ENCODE measurements at places on chromosomes 3 and 15. TPM values are rescaled to one million over a fixed set of nuclear protein-coding genes. Genes with fewer than 3 reads are reported as not detected.

The DLL4 gene
- 0.31 TPM for total RNA-seq

The MOBP gene
- not detected for total RNA-seq

The VIPR1 gene
- total RNA-seq = 2.1 TPM

The GOLGA8J gene
- not detected for total RNA-seq

The CDV3 gene
- 127 TPM for total RNA-seq

The DGKG gene
- 0.38 TPM for total RNA-seq

The ZNF639 gene
- 38.8 TPM for total RNA-seq

The GMPS gene
- total RNA-seq = 69.6 TPM

The SEMA4B gene
- 35.4 TPM for total RNA-seq

The NR2F2 gene
- 128 TPM for total RNA-seq

The SERPINI1 gene
- 6.1 TPM for total RNA-seq

GRCh38 chr3:192577271-192577670 lies 150.1 kb downstream of the FGF12 start:
- H3K4me1 ChIP-seq = no peaks in the 10 kb centered on the region
- DNase-seq = no peak
- no peaks in the 10 kb centered on the region for H3K36me3 ChIP-seq
- H3K27me3 ChIP-seq = no peaks in the 10 kb centered on the region

- peaks cover 31% of the 10 kb centered on the region for H3K4me1 ChIP-seq
- H3K36me3 ChIP-seq = no peaks in the 10 kb centered on the region
- no peak for DNase-seq
- H3K4me3 ChIP-seq = no peak overlapping the region
- H3K27ac ChIP-seq = peak overlapping the region; percentile 60
Measured at GRCh38 chr3:177351757-177352158, 154.5 kb upstream of the TBL1XR1 start.

DNA sequence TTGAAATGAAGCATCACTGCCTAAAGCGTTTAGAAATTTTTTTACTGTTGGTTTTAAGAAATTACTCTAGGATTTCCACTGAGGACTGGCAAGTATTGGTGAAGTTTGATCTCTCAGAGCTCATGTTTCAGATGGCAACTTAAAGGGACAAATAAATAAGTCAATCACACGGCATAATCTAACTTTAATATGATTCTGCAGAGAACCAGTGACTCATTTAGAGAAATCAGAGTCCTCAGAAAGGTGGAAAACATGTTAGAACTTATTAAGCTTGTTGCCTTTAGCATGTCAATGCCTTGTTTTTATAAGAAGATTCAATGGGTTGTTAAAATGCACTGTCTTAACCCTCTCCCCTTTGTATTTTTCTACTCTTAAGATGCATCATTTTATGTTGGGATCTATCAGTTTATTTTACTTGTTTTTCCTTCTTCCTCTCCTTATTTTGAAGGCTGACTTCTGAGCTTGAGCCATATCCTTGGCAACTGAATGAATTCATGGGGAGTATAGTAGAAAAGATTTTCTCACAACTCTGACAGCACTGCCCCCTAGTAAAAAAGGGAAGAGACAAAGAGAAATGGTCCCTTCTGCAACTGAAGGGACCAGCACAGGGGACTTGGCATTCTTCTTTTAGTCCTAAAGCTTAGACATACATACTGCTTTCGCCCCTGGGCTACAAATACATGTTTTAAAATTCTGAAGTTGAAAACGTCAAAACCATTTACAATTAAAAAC lies 431.2 kb downstream of the LPP start:
- no peaks in the 10 kb centered on the region for H3K27me3 ChIP-seq
- H3K4me1 ChIP-seq = peaks cover 11% of the 10 kb centered on the region
- no peak for DNase-seq
- no peak overlapping the region for H3K4me3 ChIP-seq

DNA sequence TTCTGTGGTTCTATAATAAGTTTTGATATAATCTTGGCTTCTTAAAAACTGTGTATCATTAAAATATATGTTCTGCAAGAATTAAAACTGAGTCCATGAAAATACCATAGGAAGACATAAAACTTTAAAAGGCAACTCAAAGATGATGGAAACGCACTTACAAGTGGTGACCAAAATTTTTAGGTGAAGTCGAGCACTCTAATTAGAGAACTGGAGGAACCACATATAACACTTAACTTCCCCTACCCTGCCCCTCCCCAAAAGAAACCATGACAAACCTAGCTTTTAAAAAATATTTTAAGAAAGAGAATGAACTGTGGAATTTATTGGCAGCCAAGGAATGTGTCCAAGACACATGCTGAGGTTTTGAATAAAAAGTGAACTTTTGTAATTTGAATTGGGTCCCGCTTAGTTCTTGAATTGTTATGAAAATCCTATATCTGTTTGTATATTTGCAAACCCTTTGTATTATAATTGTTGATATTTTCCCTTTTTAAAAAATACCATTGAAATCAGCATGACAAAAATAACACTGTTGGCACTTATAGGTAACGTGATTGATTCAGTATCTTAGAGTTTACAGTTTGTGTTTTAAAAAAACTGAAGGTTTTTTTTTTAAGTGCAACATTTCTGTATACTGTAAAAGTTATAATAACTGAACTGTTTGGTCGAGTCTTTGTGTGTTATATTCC lies 7.7 kb downstream of the NR2F2 start:
- peaks cover 91% of the 10 kb centered on the region for H3K4me1 ChIP-seq
- DNase-seq = no peak
- H3K4me3 ChIP-seq = peak overlapping the region; percentile 89
- H3K27me3 ChIP-seq = no peaks in the 10 kb centered on the region
- H3K36me3 ChIP-seq = peaks cover 42% of the 10 kb centered on the region

DNA sequence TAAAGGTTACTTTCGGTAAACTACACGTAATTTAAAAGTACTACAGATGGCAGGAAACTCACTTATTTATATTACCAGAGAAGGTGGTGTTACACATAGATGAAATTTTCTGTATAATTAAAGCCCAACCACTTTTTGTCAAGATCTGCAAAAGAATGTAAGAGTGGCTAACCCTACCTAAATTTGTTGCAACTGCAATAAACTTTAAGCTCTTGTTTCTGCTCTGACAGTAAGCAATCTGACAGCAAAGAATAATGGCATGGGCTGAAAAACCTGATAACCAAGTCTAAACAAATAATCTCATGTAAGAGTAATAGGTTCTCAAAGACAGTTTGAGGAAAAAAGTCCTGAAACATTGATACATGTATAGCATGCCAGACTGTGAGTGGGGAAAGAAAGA lies 897.3 kb downstream of the TUSC7 start:
- H3K36me3 ChIP-seq = no peaks in the 10 kb centered on the region
- H3K27me3 ChIP-seq = no peaks in the 10 kb centered on the region
- peak overlapping the region; percentile 62 for H3K27ac ChIP-seq
- H3K4me3 ChIP-seq = no peak overlapping the region

- DNase-seq = no peak
- no peak overlapping the region for H3K27ac ChIP-seq
- H3K4me3 ChIP-seq = no peak overlapping the region
- H3K36me3 ChIP-seq = no peaks in the 10 kb centered on the region
- no peaks in the 10 kb centered on the region for H3K27me3 ChIP-seq
- peaks cover 14% of the 10 kb centered on the region for H3K4me1 ChIP-seq
Measured at GRCh38 chr3:55198554-55198953, 270.7 kb upstream of the LRTM1 start.

DNA sequence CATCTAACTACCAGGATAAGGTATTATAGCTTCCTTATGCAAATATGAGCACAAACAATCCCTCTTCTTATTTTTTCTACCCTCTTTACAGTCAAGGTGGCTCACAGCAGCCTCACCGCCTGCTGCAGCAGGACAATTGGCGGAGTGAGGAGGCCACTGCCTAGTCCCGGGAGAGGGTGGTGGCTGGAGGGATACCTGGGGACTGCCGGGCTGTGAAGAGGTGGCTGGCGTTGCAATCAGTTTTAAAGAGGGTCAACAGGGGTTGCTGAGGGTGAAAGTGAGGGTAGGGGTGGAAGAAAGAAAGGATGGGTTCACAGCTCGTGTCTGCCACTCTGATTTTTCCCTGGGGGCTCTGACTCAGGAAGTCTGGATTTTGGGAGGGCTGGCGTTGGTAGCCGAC lies 105.1 kb upstream of the SLC6A6 start:
- H3K4me1 ChIP-seq = peaks cover 5% of the 10 kb centered on the region
- DNase-seq = no peak
- H3K4me3 ChIP-seq = no peak overlapping the region
- H3K36me3 ChIP-seq = no peaks in the 10 kb centered on the region
- no peaks in the 10 kb centered on the region for H3K27me3 ChIP-seq

DNA sequence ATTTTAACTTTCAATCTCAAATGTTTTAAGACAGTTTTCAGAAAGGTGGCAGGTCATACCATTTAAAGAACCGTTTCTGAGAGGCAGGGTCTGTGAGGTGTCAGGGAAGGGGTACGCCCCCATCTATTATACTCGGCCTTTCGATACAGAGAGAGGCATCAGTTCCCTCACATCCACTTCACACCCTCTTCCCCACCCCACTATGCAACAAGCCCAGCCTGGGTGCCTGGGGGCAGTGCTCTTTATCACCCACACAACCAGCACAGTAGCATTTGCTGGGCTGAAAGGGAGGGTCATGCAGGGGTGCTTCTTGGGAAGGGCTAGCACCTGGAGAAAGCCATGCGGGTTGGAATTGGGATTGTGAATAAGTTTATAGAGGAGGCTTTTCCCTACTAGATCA lies 56.0 kb upstream of the KCNMB2 start:
- H3K36me3 ChIP-seq = no peaks in the 10 kb centered on the region
- H3K27me3 ChIP-seq = peaks cover 3% of the 10 kb centered on the region
- DNase-seq = no peak

- DNase-seq = no peak
- no peak overlapping the region for H3K4me3 ChIP-seq
- H3K4me1 ChIP-seq = no peaks in the 10 kb centered on the region
- H3K27ac ChIP-seq = no peak overlapping the region
Measured at GRCh38 chr3:135149707-135150681, 354.9 kb downstream of the EPHB1 start.

DNA sequence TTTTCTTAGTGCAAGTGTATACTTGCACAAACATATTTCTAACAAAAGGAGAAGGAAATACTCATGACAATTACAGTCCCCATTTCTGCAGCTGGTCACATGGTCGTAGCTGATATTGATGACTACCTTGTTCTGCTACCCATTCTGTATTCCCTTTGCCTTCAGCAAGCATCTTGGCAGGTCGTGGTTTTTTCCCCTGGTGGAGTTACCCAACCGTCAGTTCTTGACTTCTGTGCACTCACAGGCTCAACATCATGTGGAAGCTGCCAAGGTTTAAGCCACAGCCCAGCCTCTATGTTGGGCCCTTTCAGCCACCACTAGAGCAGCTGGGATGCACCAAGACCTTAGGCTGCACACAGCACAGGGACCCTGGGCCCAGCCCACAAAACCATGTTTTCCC lies 56.1 kb downstream of the VGLL3 start:
- no peak for DNase-seq
- H3K36me3 ChIP-seq = no peaks in the 10 kb centered on the region
- H3K27me3 ChIP-seq = no peaks in the 10 kb centered on the region
- H3K27ac ChIP-seq = no peak overlapping the region
- H3K4me1 ChIP-seq = peaks cover 16% of the 10 kb centered on the region
- no peak overlapping the region for H3K4me3 ChIP-seq

DNA sequence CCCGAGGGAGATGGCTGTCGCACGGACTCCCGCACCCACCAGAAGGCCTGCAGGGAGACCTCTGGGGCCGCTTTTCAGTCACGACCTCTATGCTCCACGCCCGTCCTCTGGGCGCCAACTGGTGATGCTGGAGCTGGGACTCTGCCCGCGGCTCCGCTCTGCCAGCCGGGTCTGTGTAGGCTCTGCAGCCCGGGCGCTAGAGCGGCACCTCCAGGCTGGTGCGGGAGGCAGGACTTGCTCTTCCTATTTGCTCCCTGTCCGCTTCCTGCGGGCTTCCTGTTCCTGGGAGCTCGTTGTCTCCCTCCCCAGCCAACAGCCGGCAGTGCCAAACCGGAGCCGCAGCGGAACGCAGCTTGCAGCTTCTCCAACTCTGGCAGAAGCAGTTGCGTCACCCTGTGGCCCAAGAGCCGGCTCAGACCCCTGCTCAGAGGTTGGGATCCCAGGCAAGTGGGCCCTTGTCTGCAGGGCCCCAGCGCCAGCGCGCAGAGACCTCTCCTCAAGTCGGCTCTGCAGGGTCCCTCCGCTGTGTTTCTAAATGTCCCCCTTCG lies 285.9 kb downstream of the XXYLT1 start:
- no peaks in the 10 kb centered on the region for H3K27me3 ChIP-seq
- no peak for DNase-seq
- H3K27ac ChIP-seq = no peak overlapping the region
- H3K4me1 ChIP-seq = peaks cover 11% of the 10 kb centered on the region

DNA sequence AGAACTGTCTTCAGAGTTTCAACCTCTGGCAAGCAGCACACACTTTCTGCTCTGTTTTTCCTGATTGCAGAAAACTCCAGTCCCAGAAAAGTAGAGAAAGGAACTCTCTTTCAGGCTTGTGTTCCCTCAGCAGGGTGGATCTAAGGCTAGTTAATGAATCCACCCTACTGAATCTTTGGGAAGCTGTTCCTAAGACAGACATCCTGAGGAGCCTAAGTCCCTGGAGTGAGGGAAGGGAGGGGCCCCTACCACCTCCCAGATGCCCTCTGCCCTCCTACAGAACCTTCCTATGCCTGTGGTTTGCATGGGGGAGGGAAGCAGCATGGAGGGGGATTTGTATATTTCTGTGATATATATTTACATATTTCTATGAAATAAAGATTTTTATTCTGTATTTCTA lies 124.4 kb downstream of the ANO10 start:
- H3K27me3 ChIP-seq = no peaks in the 10 kb centered on the region
- H3K36me3 ChIP-seq = peaks cover 1% of the 10 kb centered on the region
- no peak overlapping the region for H3K27ac ChIP-seq

DNA sequence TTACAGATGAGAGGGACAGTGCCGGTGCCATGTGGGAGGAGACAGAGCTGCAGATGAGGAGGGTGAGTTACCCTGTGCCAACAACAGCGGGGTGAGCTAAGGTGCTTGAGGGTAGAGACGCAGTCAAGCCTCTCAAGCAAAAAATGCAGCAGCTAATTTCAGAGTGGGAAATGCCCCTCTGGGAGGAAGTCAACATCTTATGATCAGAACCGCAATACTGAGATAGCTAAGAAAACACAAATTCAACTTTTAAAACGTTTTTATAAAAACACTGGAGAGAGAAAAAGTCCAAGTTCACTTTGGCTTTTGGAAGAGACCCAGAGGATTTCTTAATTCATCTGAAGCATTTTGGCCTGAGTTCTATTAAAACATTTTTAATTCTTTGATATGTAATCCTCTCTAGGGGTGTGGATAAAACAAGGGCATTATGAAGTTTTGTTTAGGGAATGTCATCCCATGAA lies 319.2 kb downstream of the SLC9A9 start:
- H3K27me3 ChIP-seq = peaks cover 11% of the 10 kb centered on the region
- H3K27ac ChIP-seq = no peak overlapping the region
- no peaks in the 10 kb centered on the region for H3K4me1 ChIP-seq

GRCh38 chr3:19148768-19149091 lies 420 bp downstream of the KCNH8 start:
- peak overlapping the region; percentile 69 for H3K4me3 ChIP-seq
- H3K27ac ChIP-seq = peak overlapping the region; percentile 1
- H3K36me3 ChIP-seq = no peaks in the 10 kb centered on the region
- peaks cover 21% of the 10 kb centered on the region for H3K27me3 ChIP-seq
- no peak for DNase-seq
- peaks cover 13% of the 10 kb centered on the region for H3K4me1 ChIP-seq

Measured in mesothelial cell of epicardium (in vitro differentiated cells).